T-helper 17 cell (primary cell): ENCODE measurements at places on chromosomes 11 and 22.

- DNase-seq, result no peak
Observed at GRCh38 chr11:133816146-133816870, 29.0 kb downstream of the SPATA19 start.

DNA sequence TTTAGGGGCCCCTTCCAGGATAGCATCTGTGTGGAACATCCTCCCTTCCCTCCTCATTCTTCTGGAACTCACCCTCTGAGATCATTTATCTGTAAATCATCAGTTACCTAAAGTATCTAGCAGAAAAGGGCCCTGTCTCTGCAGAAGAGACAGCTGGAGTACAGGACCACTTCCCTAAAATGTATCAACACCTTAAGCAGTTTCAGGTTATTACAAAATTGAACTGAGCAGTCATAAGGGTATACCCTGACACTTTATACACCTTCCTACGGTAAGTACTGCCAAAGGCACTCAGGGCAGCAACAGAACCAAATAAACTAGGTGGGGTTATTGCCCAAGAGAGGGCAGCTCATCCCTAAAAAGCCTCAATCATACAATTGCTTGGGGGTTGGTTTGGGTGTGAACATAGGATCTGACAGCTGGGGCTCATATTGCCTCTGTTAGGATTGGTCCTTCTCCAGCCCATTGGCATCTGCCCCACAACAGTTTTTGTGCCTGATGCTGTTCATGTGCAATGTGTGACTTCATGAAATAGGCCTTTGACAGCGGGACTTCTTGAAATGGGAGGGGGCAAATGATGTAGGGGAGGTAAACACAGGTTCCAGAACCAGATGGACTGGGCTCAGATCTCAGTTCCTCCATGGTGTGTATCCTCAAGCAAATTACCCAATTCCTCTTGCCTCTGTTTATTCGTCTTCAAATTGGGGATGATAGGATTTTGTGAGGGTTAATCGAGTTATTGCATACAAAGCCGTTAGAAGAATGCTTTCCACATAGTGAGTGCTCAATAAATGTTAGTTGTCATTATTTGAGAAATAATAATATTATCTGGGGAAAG is 2.9 kb downstream of the POU2AF3 start:
- no peak for DNase-seq

- no peak for DNase-seq
Observed at GRCh38 chr11:131025421-131026125, 109.3 kb upstream of the SNX19 start.

DNA sequence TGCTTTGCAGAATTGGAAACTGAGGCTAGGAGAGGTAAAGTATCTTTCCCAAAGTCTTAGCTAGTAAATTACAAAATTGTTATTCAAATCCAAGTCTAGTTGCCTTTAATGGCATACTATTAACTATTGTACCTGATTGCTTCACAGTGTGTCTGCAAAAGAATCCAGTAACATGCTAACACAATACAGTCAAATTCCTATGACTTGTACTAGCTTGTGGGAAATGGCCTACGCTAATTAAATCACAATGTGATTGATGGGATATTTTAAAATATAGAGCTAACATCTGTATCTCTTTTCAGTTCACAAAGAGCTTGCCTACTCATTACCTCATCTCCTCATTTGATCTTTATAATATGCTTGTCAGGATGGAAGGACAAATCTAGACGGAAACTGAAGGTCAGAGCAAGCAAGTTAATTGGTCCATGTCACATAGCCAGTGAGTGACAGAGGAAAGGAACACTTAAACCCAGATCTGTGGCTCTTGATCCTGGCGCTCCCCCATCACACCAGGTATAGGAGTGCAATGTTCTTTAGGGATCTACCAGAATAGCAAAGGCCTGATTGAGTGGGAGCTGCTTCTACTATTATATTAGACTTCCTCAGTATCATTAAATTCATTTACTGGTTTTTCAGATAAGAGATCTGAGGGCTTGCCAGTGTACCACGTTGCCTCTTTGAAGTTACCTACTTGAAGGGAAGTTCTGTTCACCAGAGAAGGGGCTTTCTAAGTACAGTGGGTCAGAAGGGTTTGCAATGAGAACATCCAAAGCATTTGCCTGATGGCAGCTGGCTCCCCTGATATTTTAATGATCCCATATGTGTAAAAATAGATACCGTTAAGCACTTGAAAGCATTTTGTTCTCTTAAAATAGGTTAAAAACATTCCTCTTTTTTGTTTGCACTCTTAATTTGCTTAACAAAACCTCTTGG is 213.6 kb upstream of the SESN3 start:
- no peak for DNase-seq

DNA sequence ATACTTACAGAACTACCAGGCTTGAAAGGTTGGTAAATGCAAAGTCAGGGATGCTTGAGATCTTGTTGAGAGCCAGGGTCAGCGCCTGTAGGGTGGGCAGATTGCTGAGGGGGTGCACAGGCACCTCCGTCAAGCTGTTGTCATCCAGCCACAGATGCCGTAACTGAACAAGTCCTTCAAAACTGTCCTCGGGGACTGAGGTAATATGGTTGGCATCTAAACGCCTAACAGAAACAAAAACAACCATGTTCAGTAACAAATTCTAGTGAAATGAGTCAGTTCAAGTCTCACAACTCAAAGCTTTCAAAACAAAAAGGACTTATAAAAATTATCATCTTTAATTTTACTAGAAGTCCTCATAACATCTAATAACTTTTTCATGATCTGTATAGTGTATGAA is 22.2 kb upstream of the CCDC34 start:
- no peak for DNase-seq

DNA sequence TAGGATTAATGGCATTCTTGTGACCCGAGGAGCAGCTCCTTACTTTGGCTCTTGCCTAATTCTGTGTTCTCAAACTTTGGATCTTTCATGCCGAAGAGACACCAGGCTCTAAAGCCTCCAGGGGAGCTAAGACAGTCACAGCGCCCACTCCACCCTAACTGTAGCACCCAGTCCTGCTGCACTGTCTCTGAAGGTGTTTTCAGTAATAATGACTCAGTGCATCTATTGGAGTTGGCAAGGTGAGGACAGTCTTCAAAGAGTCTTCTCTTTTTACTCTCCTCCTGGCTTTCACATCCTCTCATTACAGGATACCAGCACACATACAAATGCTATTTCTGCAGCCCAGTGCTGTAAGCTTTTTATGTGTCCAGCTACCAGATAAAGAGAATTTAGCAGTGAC is 69.4 kb downstream of the PPFIBP2 start:
- DNase-seq, result no peak

DNA sequence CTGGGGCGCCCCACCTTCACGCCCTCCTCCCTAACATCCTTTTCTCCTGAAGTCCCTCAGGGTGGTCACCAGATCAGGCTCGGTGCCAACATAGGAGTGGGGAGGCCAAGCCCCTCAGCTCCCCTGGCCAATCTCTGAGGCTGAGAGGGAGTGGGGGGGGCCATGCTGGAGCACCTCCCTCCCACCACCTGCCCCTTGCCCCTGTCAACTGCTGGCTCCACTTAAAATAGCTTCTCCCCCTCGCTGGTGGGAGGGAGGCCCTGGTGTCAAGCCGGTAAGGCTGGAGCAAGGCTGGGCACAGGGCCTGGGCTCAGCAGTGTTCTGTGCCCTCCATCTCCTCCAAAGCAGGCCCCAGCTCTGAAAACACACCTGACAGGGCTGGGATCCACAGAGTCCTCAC is 4.9 kb downstream of the PLXNB2 start:
- no peak for DNase-seq

DNA sequence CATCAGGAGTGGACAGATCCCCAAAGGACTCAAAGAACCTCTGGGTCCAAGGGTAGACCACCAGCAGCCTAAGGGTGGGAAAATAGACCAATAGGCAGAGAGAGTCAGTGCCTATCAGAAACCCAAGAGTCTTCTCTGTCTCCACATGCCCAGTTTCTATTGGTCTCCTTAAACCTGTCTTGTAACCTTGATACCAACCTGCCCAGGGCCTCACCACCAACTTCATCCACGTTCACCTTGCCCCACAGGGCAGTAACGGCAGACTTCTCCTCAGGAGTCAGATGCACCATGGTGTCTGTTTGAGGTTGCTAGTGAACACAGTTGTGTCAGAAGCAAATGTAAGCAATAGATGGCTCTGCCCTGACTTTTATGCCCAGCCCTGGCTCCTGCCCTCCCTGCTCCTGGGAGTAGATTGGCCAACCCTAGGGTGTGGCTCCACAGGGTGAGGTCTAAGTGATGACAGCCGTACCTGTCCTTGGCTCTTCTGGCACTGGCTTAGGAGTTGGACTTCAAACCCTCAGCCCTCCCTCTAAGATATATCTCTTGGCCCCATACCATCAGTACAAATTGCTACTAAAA is at the start of gene HBB:
Gene HBB (minus strand): TSS at position 340 of the 579 bp plus-strand sequence. CDS start 50 bp downstream, at position 290.
- DNase-seq, result no peak

GRCh38 chr11:57405271-57405860 is 14.9 kb upstream of the PRG2 start:
- no peak for DNase-seq

DNA sequence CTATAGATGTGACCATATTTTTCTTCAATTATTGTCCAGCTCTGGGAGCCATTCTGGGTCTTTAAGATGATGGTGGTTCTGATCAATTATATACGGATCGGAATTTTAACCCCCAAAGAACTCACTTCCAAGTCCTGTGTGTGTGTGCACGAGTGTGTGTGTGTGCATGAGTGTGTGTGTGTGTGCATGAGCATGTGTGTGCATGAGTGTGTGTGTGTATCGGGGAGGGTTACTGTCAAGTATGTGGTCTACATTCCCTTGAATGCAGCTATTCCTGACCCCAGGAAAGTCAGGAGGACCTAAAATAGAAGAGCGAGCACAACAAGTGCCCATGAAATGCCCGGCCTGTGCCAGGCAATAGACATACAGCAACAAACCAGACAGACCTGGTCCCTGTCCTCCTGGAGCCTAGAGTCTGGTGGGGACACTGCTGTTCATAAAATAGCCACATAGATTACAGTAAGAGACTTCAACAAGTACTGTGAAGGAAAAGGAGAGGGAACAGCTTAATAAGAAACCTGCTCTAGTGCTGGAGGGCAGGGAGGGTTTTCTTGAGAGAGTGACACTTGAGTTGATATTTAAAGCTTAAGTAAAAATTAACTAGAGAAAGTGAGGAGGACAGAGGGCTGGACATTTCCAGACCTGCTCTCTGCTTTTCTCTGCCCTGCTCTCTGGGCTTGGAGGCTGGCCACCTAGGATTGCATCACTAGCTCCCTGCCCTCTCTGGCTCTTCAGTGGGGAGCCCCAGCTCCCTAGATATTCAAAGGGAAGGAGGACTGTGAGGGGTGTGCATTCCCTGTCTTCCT is 66.1 kb upstream of the SPON1 start:
- no peak for DNase-seq

- no peak for DNase-seq
Observed at GRCh38 chr22:29443452-29443851, 5.1 kb downstream of the RFPL1 start.

GRCh38 chr11:128904656-128905344 is 13.6 kb downstream of the KCNJ5 start:
- no peak for DNase-seq

GRCh38 chr11:123523539-123523938 is 93.5 kb downstream of the GRAMD1B start:
- DNase-seq, result no peak

DNA sequence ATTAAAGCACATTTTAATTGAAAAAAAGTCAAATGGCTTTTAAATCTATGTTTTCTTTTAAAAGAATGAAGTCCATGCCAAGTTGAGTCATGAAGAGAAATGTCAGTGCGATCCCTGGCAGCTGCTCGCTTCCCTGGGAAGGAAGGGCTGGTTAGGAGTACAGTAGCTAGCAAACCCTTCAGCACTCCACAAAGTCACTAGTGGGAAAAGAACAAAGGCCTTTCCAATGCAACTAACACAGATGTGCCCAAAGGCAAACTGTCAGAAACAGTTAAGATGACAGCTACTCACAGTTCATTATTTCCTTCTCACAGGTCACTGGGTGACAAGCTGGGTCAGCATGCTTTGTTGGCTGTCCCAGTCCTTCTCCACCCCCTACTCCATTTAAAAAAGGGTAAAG is 308.7 kb downstream of the DCDC1 start:
- DNase-seq, result no peak

DNA sequence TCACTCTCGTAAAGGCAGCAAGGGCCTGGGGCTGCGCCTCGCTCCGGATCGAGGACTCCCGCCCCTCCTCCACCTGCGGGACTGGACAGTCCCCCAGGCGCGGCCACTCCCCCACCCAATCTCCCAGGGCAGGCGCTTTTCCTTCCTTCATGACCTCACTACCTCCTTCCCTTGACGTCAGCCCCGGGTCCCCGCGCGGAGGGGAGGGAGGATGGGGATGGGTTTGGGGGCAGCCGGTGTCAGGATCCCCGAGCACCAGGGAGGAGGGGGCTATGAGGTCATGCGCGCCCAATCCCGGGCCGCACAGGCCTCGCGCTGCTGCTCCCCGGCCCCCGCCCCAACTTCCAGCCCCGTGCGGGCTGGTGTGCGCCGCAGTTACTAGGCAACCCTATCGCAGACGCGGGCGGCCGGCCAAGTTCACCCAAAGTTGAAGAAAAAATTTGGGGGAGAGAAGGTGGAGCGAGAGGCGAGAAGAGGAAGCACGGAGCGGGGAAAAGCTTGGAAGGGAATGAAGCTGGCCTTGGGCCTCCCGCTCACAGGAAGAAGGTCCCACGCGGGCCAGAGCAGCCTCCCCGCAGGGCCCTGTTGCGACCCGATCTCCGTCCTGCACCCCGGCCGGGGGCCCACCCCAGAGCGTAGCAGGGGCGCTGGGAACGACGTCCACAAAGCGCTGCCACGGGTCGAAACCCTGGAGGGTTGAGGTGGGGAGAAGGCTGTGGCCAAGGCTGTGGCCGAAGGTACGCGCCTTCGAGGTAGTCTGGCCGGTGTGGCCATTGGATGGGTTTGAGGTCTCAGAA is 8.3 kb downstream of the WT1 start:
- DNase-seq, result peak; percentile 33
